NCI-H187 (cell line): ENCODE measurements at places on chromosomes 2 and 18.
A peak's percentile ranks its signal among the peaks of the same experiment; 100 is the strongest.

DNA sequence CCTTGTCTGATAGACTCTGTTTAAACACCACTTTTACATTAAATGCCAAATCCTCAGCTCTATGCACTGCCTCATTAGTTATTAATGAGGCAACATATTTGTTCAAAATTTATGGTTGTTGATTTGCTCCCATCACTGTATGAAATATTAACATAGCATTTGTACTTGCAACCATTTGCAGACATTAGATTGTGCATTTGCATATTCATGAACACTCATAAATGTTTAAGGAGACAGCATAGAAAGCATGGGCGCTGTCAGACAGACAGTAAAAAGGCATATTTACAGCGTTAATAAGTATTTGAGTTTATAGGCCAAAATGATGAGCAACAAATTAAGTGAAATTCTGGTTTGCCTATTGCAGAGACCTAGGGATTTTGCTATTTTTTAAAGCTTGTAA, 502.3 kb downstream of the TXNL1 start:
- no peak for DNase-seq

- no peak for DNase-seq
Measured at GRCh38 chr2:101982495-101983029, 9.2 kb upstream of the IL1R2 start.

GRCh38 chr18:73707035-73707434, 440.6 kb downstream of the FBXO15 start:
- no peak for DNase-seq

DNA sequence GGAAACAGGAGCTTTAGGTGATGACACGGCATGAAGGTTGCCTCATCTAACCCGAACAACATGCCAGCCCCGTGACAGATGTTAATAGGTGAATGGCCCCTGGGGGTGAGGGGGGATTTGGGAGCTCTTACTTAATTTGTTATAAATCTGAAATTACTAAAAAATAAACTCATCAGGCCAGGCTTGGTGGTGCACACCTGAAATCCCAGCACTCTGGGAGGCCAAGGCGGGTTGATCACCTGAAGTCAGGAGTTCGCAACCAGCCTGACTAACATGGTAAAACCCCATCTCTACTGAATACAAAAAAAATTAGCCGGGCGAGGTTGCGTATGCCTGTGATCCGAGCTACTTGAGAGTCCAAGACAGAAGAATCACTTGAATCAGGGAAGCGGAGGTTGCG, 6.1 kb downstream of the STK25 start:
- DNase-seq = no peak

DNA sequence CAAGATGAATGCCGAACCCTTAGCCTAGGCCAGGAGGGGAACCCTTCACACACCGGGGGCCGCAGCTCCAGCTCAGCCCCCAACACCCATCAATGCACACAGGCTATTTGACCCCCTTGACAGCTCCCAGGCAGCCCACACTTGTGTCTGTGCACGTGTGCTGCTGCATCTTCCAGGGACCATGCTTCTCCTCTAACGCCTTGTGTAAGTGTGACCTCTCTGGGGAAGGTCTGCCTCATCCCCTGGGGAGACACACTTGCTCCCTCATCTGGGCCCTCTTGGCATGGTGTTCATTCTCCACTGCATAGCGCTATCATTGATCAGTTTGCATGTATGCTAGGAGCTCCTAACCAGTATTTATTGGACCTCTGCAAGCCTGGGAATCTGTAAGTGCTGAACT, 120.0 kb upstream of the FHL2 start:
- no peak for DNase-seq

DNA sequence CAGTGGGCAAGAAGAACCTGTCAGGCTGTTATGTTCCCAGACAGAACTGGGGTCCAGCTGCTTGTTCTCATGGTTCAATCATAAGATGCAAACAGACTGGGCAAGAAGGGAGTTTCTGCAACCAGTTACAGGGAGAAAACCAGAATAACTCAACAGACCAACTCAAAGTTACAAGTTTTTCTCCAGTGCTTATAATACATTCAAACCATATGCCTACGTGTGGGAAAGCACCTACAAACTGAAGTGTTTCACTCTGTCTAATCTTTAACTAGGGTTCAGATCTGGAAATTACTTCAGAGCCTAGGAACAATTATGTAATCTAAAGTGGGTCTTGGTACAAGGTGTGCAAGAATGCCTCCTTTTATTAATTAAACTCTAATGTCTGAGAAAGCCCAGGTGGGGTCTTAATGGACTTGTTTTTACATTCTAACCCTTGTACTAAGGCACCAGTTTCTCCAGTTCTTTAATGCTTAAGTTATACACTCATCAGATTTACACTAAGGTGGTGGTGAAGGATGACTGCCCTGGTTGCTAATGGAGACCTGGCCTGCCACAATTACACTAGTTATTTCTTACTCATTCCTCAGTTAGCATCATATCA, 951.9 kb downstream of the TSN start:
- DNase-seq = no peak

DNA sequence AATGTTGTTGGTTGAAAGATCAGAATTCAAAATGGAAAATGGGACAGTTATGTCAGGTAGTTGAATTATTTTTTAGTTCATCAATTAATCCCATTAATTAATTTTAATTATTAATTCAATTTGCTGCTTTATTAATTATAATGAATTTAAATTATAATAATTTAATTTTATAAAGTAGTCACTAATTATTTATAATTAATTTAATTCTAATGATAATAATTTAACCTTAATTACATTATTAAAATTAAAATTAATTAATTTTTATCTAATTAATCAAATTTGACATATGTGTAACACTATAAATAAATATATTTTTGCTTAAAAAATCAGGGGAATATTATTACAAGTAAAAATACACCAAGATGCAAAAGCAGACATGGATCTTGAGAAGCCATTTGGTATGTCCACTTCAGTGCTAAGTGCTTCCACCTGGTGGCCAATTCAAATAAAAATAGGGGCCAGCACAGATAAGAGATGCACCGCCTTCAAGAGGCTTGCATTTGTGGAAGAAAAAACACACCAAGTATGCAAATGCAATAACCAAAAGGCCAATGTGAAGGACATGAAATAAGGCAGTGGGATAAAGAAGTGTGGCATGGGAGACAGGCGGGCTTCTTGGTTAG, 73.2 kb downstream of the MBP start:
- DNase-seq = peak; percentile 5

GRCh38 chr2:193845604-193846003, 1650.9 kb upstream of the TMEFF2 start:
- no peak for DNase-seq

- DNase-seq = no peak
Measured at GRCh38 chr2:88942798-88943197, 251.3 kb downstream of the RPIA start.

- no peak for DNase-seq
Measured at GRCh38 chr2:60652832-60653340, 99.4 kb upstream of the BCL11A start.

DNA sequence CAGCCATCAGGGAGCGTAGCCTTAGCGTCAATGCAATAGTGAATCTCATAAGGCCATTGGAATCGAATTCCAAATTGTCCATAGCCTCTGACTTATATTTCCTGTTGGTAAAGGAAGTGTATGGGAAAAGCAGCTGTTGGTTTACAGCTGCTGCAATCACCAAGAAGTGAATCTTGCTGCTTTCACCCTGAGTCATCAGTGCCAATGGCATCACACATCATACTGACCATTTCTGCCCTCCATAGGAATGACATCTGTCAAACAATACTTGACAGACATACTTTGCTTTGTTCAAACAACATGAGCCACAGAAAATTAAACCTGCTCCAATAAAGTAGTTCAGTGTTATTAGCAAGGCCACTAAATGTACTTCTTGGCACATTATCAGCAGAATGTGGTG, 111.2 kb upstream of the KLHL29 start:
- DNase-seq = no peak

GRCh38 chr2:44351676-44352075, 9.6 kb downstream of the PREPL start:
- no peak for DNase-seq

- DNase-seq = no peak
Measured at GRCh38 chr2:200649724-200650123, 63.9 kb downstream of the AOX1 start.

- no peak for DNase-seq
Measured at GRCh38 chr2:231138699-231139098, 13.9 kb upstream of the HTR2B start.

GRCh38 chr2:38690499-38691420, 24.8 kb downstream of the GALM start:
- DNase-seq = no peak

DNA sequence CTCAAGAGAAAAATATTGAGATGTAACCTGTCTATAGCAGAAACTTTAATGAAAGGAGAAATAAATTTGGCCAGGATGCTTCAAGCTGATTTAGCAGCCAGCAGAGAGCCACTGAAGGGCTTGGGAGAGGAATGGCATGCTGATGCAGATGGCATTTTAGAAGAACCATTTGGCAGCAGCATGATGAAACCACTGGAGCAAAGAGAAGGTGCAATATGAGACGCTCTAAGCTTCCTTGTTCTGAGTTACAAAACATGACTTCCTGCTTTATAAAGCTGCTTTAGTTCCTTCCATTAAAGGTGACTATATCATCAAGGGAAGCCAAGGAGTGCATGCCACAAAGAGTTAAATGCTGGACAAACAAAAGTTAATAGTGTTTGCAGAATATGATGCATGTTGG, 189.7 kb downstream of the PID1 start:
- DNase-seq = no peak

GRCh38 chr2:172098650-172099471, 3.8 kb downstream of the DLX2 start:
- no peak for DNase-seq

GRCh38 chr2:220226546-220226945, 599.1 kb downstream of the SLC4A3 start:
- DNase-seq = no peak

GRCh38 chr2:239700686-239701345, 300.0 kb upstream of the HDAC4 start:
- no peak for DNase-seq

GRCh38 chr18:12076424-12077140, 17.1 kb upstream of the ANKRD62 start:
- DNase-seq = no peak

- DNase-seq = no peak
Measured at GRCh38 chr18:10070561-10071000, 156.8 kb downstream of the VAPA start.

GRCh38 chr2:128536925-128537620, 218.4 kb upstream of the HS6ST1 start:
- no peak for DNase-seq

GRCh38 chr2:165113414-165113813, 90.4 kb downstream of the SCN3A start:
- no peak for DNase-seq

GRCh38 chr2:109428281-109428680, 185.5 kb downstream of the SEPTIN10 start:
- DNase-seq = no peak

DNA sequence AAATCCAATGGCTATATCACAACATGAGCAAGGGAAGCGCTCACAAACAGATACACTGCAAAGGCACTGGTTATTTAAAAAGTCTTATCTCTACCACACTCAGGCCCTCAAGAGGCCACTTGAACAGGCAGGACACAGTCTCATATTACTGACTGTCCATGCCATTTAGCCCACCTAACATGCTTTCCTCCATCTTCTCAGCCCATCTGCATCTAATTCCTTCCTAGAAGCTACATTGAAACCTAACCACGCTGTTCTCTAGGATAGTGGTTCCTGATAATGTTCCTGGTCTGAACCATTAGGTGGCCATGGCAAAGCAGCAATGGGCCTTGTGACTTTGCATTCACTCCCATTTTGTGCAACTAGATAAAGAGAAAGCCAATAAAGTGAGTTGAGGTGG, 22.5 kb upstream of the NEB start:
- no peak for DNase-seq

DNA sequence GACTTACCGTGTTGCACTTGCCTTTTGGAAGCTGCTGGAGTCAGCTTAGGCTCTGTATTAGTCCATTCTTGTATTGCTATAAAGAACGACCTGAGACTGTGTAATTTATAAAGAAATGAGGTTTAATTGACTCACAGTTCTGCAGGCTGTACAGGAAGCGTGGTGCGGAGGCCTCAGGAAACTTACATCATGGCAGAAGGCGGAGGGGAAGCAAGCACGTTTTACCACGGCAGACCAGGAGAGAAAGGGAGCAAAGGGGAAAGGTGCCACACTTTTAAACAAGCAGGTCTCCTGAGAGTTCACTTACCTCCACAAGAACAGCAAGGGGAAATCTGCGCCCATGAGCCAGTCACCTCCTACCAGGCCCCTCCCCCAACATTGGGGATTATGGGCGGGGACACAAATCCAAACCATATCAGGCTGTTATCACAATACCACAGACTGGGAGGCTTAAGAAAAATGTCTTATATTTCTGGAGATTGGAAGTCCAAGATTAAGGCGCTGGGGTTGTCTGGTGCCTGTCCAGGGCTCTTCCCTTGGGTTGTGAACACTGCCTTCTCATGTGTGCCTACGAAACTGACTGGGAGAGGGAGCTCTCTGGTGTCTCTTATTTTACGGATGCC, 3.6 kb upstream of the D2HGDH start:
- DNase-seq = no peak

DNA sequence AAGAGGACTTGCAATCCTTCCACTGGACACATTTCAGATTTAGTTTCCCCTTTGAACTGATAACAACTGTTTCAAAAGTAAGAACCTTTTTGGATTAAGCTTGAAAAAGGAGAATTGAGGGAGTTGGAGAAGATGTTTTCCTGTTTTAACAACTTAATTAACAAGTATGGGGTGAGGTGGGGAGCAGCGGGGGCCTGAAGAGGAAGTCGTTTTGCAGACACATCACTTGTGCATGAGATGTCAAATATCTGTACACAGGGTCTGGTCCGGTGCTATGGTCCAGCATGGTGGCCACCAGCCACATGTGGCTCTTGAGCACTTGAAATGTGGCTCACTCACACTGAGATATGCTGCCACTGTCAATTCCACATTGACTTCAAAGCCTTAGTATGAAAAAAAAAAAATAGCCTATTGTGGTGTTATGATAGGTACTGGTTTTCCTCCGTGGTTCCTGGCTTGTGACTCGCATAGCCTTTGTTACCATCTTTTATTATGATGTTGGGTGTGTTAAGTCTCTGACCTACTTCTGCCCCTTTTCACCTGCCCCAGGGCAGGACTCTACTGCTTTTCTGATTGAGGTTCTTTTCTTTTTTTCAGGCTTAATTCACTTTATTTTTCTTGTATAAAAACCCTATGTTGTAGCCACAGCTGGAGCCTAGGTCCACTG, 205.5 kb downstream of the BCL2 start:
- no peak for DNase-seq

DNA sequence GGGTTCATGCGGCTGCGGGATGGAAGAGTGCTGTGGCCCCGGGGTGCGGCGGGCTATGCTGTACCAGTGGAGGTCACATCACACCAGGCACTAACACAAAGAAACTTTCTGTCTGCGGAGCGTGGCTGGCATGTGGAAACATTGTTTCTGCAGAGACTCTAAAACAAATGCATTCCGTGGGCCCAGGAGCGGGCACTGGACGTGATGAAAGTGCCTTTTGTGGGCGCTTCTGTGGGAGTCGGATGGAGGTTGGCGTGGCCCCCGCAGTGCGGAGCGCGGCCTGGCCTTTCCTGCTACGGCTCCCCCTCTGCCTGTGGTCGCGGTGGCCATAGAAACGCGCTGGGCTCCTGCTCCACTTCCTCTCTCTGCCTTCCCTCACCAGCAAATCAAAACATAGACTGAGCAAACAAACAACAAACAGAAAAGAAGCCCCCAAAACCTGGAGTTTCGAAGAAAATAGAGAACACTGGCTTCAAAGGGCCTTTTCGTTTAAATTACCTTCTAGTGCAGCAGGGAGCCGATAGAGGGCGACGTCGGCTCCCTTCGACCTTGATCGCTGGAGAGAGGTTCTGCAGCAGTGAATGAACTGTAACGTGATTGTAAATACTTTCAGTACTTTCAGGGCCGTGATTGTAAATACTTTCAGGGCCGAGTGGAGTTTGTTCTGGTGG, 51.4 kb downstream of the KIF5C start:
- DNase-seq = no peak
